ENCODE measurements at places on chromosomes 3 and 15.

DNA sequence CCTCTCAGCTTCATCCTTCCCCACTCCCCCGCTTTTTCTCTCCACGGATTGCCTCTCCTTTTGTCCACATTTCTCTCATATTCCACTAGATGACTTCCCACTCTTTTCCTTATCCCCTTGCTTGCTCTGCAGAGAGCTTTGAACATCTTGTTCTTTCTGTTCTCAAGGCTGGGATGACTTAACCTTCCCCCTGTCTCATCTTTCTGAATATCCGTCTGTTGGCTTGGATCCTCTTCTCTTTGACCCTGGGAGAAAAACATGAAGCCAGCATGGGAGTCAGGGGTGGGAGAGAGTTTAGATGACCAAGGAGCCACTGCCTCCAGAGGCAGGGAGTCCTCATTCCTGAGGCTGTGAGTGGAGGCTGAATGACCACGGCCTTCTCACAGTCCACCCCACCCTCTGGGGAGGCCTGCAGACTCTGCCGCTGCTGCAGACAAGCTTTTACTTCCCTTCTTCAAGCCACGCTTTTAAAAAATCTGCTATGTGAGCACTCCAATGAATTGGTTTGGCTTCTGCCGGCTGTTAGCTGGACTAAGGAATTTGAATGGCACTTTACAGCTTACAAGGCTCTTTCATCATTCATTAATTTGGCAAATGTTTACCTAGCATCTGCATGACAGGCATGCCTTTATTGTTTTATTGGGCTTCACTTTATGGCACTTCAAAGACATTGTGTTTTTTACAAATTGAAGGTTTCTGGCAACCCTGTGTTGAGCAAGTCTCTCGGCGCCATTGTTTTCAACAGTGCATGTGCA is 111.6 kb upstream of the SLC6A6 start:
- DNase-seq = no peak

DNA sequence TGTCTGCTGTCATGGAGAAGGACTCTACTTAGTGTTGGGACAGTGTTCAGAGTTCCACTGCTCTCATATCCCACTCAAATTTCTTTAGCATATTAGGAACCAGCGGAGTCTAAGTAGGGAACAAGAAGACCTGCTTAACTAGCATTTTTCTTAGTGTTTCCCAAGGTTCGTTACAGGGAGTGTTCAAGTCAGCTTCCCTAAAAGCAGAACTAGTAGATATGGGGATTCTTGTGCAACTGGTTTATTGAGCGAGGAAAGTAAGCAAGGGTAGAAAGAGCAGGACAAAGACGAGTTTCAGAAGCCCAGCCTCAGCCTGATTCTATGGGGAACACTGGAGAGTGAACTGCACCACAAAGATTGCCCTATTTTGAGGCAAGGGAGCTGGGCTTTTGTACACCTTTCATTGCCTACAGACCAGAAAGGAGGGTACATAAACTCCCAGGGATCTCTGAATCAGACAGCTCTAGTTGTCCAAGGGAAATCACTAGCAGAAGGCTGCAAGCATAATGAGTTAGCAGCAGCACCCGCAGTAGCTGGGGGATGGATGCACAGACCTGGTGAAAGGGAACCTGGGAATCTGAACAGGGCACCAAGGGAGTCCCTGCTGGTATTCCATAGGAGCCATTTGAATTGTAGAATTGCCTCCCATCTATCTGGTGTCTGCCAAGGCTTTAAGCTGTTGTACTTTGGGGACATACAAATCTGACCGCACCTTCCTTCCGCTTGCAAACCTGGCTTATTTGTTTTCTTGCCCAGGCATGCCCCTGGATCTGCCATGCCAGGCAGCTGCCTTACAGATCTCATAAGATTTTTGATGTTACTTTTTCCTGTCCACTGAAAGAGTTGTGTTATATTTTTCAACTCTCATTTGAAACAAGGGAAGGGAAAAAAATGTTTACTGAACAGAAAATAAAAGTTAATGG is 15.1 kb downstream of the CMTM7 start:
- DNase-seq = no peak

DNA sequence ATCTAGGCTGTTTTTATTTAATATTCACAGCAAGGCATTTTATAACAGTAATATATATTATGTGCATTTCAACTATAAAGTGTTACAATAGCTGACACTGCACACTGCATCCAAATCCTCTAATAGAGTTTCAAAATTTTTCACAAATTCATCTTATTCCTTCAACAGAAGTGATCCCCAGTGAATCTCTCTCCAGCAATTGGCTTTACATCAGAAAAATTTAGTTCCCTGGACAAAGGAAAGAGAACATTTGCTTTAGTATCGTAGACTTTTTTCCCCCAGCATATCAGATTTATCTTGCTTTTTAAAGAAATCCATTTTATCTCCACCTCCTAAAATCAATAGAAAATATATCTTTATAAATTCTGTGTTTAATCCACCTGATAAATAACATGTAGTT is 868.6 kb downstream of the TBL1XR1 start:
- no peak for DNase-seq

GRCh38 chr3:142818651-142819050 is 70.2 kb downstream of the PCOLCE2 start:
- no peak for DNase-seq

DNA sequence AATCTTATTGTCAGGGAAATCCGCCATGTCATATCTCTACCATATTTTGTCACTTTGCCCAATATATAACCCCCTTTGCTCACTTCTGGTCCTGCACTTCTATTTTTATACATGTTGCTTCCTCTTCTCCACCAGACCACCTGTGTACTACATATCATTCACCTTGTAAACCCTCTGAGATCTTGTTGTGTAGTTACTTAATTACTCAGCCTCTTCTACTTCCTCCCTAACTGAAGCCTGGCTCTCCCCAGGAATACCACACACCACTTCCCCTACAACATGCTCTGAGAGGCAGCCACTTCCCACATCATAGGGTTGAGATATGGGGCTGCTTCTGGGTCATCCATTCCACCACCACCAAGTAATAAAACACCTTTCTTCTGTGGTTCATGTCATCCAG is 10.0 kb downstream of the HEXA start:
- DNase-seq = no peak

- no peak for DNase-seq
Observed at GRCh38 chr15:63942486-63943365, 103.6 kb downstream of the DAPK2 start.

- DNase-seq = peak; percentile 21
Observed at GRCh38 chr3:16427103-16427965, 86.2 kb downstream of the RFTN1 start.

- no peak for DNase-seq
Observed at GRCh38 chr15:23420806-23421575, 26.1 kb downstream of the GOLGA6L2 start.

DNA sequence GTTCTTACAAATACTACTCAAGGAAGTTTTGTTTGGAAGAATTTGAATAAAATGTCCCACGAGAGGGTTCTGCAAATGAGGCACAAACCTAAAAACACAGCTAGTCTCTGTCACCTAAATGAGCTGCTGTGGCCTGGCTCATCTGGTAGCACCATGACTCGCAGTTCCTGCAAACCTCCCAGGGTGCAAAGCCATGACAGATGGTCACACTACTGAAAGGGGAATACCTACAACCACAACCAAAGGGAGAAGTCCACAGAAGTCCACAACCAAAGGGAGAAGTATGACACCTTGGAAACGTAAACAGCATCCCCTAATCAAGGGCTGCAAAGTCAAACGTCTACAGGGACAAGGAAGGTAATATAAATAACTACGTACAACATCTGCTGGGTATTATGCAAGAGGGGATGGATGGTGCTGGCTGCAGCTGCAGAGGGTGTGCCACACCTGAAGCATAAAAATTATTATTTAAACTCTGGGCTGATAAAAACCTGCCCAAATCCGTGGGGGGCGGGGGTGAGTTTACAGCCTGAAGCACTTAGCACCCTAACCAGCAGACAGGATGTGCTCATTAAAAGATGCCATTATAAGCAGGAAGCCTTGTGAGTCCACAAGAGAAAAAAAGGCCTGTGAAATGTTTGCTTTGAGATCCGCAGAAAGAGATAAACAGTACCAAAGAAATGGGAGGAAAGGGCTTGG is 184.0 kb downstream of the MAGI1 start:
- DNase-seq = no peak

- no peak for DNase-seq
Observed at GRCh38 chr3:30724863-30725262, 118.5 kb downstream of the TGFBR2 start.

DNA sequence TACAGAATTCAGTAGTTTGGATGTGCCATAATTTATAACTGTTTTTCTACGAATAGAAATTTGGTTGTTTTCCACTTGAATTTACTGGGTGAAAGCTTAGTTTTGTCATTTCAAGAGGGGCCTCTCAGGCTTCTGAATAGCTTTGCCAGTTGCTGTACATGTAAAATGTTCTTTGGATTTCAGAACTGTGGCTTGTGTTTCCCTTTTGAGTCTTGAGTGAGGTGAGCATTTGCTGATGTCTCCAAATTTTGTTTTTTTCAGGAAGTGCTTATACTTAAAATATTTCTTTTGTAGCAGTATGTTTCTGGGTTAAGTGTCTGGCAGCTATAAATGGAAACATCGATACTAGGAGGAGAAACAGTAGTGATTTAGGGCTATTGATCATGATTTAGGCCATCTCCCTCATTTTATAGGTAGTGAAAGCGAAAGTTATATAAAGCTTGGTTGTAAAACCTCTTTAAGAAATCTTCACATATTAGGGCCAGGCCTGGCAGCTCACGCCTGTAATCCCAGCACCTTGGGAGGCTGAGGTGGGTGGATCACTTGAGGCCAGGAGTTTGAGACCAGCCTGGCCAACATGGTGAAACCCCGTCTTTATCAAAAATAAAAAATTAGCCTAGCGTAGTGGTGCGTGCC is 9.2 kb upstream of the TRAK1 start:
- DNase-seq = no peak

DNA sequence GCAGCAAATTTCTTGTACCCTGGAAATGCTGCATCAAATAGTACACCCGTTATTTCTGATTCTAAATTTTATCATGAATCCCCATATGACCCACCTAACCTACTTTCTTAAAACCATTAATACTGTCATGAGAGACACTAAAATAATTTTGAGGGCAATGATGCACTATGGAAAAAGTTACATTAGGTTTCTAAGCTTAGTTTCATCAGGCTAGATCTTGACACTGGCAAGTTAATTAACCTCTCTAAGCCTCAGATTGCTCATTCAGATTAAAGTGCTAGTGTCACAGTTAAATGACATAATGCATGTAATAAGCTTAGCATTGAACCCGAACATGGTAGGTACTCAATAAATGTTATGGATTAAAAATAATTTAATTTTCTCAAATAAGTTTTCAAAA is 8.2 kb downstream of the GOLIM4 start:
- DNase-seq = no peak

DNA sequence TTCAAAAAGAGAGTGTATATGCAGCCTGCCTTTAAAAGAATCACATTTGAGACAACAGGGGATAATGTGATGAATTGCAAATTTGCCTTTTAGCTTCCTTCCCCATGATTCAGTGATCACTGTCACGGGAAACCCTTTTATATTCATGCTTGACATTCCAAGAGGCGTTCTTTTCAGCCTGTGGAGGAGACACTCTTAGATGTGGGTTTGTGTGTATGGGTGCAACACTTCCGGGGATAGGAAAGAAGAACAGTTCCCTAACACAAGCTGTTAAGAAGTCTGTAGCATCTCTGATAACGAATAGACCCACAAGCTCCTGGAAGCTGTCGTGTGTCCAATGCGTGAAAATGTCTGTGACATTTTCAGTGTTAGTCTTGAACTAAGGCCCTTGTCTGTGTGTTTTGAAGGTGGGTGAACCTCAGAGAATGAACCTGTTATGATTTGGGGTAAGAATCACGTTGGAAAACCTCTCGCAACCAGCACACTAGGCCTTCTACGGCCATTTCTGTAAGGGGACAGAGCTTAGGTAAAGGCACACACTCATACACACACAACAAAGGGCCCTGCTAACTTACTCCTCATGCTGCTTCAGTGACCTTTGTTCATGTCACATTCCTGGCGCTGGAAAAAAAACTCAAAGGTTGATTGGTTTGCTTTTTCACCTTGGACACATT is 229.2 kb upstream of the ST8SIA2 start:
- DNase-seq = no peak

GRCh38 chr15:101024073-101024695 is 105.0 kb downstream of the LRRK1 start:
- no peak for DNase-seq

GRCh38 chr15:48324949-48325348 is 6.3 kb upstream of the DUT start:
- DNase-seq = no peak

DNA sequence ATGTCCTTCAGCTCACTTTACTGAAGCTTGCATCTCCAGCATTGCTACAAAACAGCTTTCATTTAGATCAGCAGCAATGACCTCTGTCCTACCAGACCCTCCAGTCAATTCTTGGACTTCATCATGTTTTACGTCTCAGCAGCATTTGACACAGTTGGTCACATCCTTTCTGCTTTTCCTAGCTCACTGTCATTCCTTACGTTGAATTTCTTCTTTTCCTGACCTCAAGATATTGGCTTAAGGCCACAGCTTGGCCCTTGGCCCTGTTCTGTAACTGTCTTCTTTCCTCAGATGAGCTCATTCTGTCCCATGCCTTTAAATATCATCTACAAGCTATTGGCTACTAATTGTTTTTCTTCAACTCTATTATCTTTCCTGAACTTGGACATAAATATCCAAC is 576.2 kb upstream of the KCNMB2 start:
- no peak for DNase-seq

GRCh38 chr15:52796753-52797520 is 6.8 kb upstream of the ONECUT1 start:
- no peak for DNase-seq

DNA sequence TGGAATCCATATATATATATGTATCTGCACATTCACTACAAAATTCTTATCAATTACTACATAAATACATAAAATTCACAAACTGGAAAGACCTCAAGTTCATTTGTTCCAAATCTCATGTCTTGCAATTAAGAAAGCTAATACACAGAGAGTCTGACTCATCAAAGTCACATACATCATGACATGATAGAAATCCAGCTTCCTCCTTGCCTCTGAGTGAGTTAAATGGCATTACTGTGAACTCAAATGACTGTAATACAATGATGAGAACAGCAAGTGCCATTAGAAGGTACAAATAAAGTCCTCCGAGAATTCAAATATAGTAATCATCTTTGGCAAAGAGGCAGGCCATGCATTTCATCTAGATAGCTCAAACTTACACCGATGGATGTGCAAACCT is 55.1 kb upstream of the AGTR1 start:
- no peak for DNase-seq

- no peak for DNase-seq
Observed at GRCh38 chr3:99884484-99884883, 66.8 kb downstream of the CMSS1 start.

GRCh38 chr3:94012185-94012584 is 16.2 kb downstream of the STX19 start:
- no peak for DNase-seq

GRCh38 chr3:106745344-106746168 is 631.7 kb upstream of the CCDC54 start:
- DNase-seq = no peak

Measured in T1000 (cell line).